Activated CD8-positive, alpha-beta memory T cell treated with anti-CD3 and anti-CD28 coated beads for 4 hours (primary cell): ENCODE measurements at places on chromosomes 11 and 22.

DNA sequence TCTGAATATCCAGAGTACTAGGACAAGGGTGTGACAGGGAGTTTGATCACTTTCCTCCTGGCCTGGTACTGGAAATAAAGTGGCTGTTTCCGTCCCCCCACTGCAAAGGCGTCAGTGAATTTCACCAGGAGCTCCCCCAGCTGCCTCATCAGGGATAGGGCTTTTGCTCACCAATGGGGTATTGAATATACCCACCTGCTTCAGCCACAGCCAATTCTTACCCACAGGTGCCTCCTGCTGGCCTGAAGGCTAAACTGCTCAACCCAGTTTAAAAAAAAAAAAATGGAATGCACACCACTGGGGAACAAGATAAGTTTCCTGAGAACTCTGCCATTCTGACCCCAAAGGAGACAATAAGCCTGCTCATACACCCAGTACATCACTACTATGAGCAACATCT lies 65.3 kb upstream of the MS4A8 start:
- DNase-seq, result no peak

DNA sequence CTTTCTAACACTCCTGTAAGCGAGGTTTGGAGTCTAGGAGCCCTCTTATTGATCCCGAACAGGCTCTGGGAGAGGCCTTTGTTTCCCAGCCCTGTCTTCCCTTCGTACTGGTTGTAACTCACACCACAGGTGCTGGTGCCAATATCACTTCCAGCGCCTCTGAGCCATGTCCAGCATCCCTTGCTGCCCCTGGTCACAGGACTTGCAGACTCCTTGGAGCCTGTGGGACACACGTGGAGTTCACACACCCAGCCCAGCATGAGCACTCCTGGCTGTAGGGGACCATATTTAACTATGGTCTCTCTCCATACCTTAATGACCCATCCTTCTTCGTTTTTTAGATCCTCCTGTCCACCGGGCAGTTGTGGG lies 2.2 kb downstream of the ZBTB16 start:
- no peak for DNase-seq

DNA sequence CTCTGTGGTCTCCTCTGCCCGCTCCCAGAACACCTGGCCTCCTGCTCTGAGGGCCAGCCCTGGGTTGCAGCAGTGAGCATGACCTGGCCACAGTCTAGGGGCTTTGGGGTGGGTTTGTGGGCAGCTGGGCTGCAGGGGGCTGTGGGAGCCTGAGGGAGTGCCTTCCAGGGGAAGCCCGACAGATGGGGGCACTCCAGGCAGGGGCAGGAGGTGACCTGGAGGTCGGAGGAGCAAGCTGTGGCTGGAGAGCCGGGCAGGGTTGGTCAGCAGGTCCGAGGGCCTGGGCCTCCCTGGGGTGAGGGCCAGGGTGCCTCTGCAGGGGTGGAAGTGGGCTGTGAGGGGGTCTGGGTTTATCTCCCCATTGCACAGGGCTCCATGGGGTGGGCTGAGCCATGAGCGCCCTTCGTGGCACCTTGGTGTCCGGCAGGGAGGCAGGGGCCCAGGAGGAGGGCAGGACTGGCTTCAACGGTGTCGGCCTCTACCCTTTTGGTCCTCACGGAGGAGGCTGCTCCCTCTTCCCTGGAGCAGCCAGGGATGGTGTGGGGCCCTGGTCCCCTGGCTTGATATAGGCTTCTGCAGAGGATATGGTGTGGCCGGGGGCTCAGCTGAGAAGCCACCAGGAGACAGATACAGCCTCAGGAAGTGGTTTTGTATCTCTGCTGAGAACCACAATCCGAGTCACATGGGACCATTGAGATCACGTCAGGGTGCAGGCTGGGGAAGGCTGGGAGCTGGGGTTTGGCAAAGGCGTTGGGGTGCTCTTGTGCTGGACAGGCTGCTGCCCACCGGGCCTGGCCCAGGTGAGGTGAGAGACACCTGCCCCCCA lies 22.3 kb downstream of the KCNQ1 start:
- DNase-seq, result no peak

GRCh38 chr22:24291515-24292201 lies 21.0 kb downstream of the SPECC1L start:
- DNase-seq, result no peak

GRCh38 chr22:17639247-17639741 lies 737 bp downstream of the BCL2L13 start:
- no peak for DNase-seq

GRCh38 chr11:68251765-68252164 lies 20.0 kb downstream of the C11orf24 start:
- no peak for DNase-seq

- DNase-seq, result no peak
Observed at GRCh38 chr11:75557666-75558494, 4.2 kb upstream of the SERPINH1 start.
